ENCODE measurements at places on chromosomes 12 and 14. TPM values are rescaled to one million over a fixed set of nuclear protein-coding genes. Genes with fewer than 3 reads are reported as not detected.

Gene ASCL1
- total RNA-seq, result not detected

Gene SPATA7
- 7.9 TPM for total RNA-seq

Gene SIX4
- total RNA-seq, result 13.4 TPM

GRCh38 chr14:72513965-72514659 lies 379.8 kb downstream of the DPF3 start:
- no peak for DNase-seq

GRCh38 chr14:79293482-79294177 lies 917.7 kb downstream of the DIO2 start:
- no peak for DNase-seq

GRCh38 chr12:106974511-106974910 lies 12.4 kb downstream of the MTERF2 start:
- DNase-seq, result no peak

Gene DUSP16
- total RNA-seq, result 29.6 TPM

Gene ALDH2
- total RNA-seq, result 129 TPM

GRCh38 chr12:66190519-66191370 lies 1.7 kb downstream of the IRAK3 start:
- DNase-seq, result no peak

- DNase-seq, result no peak
Observed at GRCh38 chr12:2739832-2740641, 54.7 kb upstream of the FKBP4 start.

DNA sequence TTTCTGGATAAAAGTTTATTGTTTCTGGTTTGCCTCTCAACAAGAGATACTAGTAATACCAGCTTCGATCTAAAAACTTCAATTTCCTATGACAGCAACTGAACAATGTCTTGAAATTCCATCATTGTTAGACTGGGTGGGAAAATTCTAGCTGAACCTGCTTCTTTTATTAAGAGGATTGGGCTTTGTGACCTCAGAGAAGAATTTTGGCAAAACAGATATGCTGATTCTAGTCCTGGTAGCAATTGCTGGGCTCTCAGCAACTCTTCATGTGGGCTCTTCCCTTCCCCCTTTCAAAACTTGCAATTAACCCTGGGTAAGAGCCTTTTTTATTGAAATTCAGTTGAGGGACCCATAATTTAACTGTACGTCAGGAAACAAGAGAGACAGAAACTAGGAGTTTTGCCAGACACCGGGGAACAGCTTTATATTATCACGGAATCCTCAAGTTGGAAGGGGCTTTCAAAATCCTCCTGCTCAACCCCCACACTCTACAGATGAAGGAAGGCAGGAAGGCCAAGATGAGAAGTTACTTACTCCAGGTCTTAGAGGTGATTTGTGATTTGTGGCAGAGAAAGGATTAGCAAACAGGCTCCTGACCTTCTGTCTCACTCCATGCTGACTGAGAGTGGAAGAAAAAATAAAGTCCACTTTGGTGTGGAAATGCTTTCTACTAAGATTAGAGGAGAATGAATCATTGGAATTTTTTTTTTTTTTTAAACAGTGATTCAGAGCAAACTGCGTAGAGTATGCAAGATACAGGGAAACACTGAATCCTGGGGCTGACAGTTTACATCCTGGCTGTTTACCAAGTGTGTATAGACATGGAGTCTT lies 239.0 kb upstream of the ATP2B1 start:
- no peak for DNase-seq

DNA sequence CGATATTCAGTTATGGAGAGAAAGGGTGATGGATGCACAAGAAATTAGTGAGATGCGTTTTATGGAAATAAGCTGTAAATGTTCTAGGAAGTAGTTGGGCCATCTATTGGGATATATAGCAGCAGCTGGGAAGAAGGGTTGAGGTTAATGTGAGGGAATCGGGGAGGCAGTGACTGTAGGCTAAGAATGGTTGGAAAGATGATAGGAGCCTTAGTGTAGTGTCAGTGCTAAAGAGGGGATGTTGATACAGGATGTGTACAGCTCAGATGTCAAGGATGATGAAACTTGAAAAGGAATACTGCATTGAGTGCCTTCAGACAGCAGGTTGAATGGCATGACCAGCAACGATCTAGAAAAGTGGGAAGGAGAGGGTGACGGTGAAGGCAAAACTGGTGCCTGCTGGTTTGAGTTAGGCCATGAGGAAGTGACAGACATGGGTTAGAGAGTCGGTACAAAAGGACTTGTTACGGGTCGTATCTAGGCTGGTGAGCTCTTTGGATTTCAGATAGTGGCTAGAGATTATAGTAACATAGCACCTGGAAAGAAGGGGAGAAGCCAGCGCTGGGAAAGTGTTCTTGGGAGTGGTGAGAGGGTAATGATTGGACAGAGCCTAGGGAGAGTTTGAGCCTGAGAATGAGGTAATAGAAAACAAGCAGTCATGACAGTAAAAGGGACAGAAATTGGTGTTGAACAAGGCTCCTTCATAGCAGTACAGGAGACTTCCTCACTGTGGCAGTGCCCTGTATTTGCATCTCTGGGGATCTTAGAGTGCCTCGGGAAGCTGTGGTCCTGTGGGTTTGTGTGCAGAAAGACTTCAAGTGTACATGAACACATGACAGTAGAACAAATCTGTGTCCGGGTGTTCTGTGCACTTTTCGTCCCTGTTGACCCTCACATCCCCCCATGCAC lies 9.6 kb downstream of the MARS1 start:
- no peak for DNase-seq

DNA sequence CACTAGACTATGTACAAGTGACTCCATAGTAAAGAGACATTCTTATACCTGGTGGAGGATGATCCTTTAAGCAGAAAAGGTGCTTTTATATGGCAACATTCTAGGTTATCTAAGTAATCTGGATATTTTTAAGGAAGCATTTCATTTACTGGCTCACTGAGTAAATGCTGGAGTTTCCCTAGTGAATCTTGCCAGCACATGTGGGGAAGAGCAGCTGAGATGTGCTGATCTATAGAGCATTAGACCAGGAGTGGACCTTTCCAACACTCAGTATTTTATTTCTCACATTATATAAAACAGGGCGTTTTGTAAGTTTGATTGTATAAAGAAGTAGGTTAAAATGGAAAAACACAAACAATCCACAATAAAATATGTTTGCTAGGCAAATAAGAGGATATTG lies 478.5 kb downstream of the ATP23 start:
- DNase-seq, result no peak

GRCh38 chr14:23582906-23583760 lies 4.5 kb upstream of the JPH4 start:
- DNase-seq, result no peak

DNA sequence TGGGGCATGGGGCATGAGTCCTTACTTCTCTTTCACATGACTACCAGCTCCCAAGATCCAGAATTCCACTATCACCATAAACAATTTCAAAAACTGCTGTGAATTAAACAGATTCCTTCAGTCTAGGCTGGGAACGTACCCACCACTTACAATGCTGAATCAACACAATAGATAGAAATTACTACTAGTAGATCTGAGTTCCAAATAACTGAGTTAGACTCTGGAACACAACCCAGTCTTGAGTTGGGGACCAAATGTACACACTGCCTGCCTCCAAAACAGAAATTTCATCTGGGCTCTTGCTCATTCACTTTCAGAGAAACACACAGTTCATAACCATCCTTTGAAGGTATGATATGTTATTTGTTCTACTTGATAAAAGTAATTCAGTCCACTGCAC lies 8.9 kb downstream of the CORO1C start:
- no peak for DNase-seq

GRCh38 chr12:57618966-57619433 lies 7.8 kb downstream of the ARHGEF25 start:
- no peak for DNase-seq

- DNase-seq, result no peak
Observed at GRCh38 chr12:4251216-4251891, 22.2 kb upstream of the CCND2 start.

DNA sequence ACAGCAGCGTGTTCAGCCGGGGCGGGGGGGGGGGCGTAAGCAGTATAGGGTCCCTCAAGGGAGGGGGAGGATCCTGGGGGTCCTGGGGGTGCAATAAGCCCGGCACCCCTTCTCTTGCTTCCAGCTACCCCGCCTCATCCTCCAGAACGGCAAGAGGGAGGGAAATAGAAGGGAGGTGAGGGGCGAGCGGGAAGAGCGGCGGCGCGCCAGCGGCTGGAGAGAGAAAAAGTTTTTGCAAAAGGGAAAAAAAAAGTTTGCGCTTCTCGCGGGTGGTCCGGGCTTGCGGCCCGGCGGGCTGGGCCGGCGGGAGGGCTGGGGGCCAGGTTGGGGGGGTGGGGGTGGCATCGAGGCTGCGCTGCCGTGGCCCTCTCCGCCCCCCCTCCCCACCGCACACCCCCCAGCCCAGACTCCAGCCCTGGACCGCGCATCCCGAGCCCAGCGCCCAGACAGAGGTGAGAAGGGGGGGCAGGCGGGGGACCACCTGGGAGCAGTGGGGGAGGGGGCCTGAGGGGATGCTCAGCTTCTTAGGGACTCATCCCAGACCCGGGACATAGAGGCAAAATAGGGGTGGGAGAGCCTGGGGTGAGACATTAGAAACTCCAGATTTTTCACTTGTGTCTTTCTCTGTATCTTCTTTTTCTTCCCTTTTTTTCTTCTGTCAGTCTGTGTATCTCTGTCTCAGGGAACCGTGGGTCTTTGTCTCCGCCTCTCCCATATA lies at the start of gene GLI1:
GLI1 (plus strand) TSS at position 36 of the 718 bp plus-strand sequence. CDS start 3,907 bp downstream, outside the sequence.
- no peak for DNase-seq

GRCh38 chr14:91223028-91223783 lies 21.3 kb downstream of the GPR68 start:
- no peak for DNase-seq

DNA sequence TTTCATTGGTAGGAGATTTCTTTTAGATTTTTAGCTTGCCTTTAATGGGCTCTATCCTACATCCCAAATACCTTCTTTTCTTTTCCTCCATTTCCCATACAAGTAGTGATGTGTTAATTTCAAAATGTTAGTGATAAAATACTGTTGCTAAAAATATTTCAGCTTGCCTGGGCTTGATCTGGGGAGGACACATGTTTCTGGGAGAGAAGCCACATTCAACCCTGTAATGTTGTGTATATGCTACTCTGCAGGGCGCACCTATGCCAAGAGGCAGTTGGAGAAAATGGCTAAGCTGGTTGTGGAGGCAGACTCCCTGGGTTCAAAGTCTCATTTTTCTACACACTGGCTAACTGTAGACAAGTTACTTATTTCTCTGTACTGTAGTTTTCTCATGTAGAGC lies 26.3 kb downstream of the FLRT2 start:
- no peak for DNase-seq

Gene APAF1
- total RNA-seq, result 18.0 TPM

- no peak for DNase-seq
Observed at GRCh38 chr14:104678901-104679705, 10.3 kb upstream of the INF2 start.

GRCh38 chr12:19435831-19436497 lies 3.3 kb upstream of the AEBP2 start:
- DNase-seq, result no peak

GRCh38 chr12:92389466-92389865 lies 243.8 kb upstream of the BTG1 start:
- DNase-seq, result no peak

DNA sequence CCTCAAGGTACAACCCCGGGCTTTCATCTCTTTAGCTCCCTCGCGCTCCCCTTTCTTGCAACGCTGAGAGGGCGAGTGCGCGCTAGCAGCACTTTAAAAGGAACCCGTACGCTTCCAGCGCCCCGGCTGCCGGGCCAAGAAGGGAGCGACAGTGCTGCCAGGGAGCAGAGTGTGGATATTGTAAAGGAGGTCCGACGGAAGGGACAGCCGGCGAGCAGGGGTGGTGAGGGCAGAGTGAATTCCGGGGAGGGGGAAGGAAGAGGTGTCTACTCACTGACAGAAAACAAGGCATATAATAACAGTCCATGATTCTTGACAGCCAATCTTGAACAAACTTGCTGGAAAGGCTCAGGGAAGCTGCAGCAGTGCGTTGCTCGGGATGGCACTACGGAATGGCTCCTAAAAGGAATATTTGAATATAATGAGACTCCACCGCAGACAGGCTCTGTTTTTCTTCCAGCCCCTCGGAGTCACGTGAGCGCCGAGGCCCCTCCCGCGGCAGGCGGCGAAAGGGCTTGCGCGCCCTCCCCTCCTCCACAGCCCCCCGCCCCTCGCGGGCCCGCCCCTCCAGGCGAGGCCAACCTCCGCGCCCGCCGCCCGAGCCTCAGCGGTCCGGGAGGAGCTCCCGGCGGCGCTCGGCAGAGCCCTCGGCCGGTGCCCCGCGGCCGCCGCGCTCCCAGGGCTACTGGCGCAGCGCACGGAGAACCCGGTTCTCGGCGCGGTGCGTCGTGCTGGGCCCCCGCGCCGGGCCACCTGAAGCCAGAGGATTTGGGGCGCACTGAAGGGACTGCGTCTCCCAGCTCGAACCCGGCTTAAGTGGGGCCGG lies 3.4 kb downstream of the BMP4 start:
- DNase-seq, result no peak

DNA sequence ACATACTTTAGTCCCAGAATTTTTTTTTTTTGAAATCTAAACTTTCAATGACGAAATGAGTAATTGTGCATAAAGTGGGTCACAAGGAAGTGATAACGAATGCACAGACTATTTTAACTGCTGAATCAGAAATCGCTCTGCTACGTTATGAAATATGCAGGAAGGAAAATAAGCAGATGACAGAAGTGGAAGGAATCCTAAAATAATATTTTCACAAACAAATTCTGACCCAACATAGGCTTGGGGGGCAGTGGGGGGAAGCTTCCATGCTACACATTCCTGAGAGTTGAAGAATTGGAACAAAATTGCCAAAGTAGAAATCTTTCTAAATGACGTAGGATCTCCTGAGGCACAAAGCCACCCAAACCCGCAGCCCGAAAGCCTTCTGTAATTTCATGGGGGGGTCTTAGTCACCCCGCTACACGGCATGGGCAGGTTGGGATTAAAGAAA lies 89.6 kb downstream of the ARF6 start:
- DNase-seq, result no peak
